Mammary epithelial cell (primary cell): ENCODE measurements at places on chromosomes 6 and 20. TPM values are rescaled to one million over a fixed set of nuclear protein-coding genes. Genes with fewer than 3 reads are reported as not detected.

DNA sequence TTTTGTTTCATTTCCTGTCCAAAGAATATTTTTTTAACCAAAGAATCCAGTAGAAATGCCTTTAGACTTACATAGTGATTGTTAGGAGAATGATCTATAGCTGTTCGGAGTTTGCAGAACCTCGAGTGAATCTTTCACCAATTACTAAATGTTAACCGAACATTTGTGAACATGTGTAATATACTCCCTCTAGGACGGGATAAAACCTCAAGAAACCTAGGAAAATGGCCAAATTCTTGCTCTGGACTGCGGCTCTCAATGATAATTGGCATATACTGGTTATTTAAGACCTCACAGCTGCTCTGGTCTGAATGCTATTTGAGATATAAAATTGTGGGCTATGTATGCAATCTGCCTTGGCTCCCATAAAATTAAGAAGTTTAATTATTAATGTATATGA is 137.1 kb downstream of the PACRG start:
- no peak for DNase-seq

GRCh38 chr20:36655004-36655403 is 9.0 kb upstream of the SLA2 start:
- no peak for DNase-seq

- DNase-seq: peak; percentile 50
Observed at GRCh38 chr6:30775104-30775503, 30.8 kb upstream of the IER3 start.

DNA sequence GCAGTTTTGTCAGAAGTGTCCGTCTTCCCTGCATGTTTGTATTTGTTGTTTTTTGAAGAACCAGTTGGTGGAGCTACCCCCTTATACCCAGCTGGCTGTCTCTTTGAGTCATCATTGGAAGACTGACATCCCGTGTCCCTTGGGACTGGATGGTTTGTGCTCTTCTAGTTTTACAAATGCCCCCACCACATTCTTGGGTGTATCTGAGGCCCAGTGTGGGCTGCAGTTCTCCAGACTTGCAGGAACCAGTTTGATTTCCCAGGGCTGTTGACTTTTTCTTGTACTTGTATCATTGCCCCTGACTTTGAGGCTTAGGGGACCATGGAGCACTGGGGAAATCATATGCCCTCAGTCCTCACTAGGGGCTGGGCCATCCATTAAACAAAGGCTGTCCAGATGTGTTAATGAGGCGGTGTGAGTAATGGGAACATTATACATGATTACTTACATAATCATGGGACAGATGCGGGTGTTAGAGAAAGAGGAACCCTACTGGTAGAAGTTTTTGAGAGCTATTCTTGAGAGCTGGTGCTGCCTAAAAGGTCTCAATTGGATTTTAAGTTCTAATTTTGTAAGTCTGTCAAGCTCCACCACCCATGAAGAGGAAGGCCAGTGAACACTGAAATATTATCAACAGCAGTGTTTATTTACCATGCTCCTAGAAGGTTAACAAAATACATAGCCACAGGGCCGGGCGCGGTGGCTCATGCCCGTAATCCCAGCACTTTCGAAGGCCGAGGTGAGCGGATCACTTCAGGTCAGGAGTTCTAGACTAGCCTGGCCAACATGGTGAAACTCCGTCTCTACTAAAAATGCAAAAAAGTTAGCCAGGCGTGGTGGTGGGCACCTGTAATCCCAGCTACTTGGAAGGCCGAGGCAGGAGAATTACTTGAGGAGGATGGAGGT is 8.5 kb downstream of the JARID2 start:
- no peak for DNase-seq

GRCh38 chr6:16168858-16169257 is 40.0 kb downstream of the MYLIP start:
- no peak for DNase-seq

- no peak for DNase-seq
Observed at GRCh38 chr6:151098166-151098565, 141.6 kb upstream of the AKAP12 start.

- no peak for DNase-seq
Observed at GRCh38 chr20:19110881-19111460, 101.5 kb upstream of the SLC24A3 start.

DNA sequence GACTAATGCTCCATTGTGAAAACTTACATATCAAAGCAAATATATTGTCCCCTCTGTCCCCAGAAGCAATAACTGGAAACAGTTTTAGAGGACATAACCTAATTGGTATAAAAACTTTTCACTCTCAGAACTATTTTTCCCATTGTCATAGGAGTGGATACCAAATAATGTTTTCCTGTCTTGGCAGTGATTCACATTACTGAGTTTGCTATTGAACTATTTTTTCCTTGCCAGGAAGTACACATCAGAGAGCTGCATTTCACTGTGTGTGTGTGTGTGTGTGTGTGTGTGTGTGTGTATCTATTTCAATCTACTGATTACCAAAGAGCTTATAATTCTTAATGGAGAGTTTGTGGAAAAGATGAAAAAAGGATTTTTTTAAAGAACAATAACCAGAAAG is 45.4 kb downstream of the AKAP12 start:
- DNase-seq: peak; percentile 39

DNA sequence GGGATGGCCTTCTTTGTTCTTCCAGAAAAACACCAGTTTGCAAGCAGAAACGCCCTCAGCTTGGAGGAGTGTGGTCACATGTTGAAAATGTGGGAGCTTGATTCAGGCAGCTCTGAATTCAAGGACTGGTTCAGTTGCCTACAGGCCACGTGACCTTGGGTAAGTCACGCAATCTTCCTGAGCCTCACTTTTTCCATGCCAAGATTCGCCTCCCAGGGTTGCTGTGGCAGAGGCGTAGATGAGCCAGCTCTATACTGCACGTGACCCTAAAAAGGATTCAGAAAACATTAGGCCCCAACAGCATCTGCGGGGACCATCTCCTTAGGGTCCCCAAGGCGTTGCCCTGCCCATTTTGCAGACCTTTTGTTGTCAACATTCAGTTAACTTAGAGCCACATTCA is 112.0 kb upstream of the SNX9 start:
- no peak for DNase-seq

GRCh38 chr6:56848105-56848504 is 106.8 kb upstream of the BEND6 start:
- no peak for DNase-seq

- DNase-seq: no peak
Observed at GRCh38 chr6:125303512-125303854, 1.7 kb upstream of the HDDC2 start.

DNA sequence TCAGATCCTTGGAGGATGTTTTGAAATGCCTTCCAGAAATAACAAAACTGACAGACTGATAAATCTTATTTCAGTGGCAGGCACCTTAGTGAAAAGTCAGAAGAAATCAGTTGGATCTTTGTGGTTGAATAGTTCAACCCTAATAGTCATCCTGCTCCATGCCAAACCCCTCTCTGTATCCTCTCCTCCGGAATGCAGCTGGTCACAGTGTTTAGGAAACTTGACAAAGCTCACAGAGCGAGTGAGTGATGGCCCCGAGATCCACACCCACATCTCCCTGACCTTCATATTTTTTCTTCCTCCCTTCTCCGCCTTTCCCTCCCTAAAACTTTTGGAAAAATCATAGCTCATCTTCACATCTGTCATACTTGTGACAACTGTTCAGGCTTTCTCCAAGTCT is 464.8 kb upstream of the CDH4 start:
- DNase-seq: no peak

- DNase-seq: peak; percentile 42
Observed at GRCh38 chr20:58433759-58434158, 44.7 kb downstream of the VAPB start.

RRP36 gene
- 61.0 TPM for total RNA-seq

ARG1 gene
- total RNA-seq: not detected

CD24 gene
- total RNA-seq: 198 and 299 TPM in 2 replicates

DBNDD2 gene
- 8.3 TPM for total RNA-seq

DAAM2 gene
- total RNA-seq: 0.17 TPM
